T-cell (primary cell): ENCODE measurements at places on chromosomes 3 and 15.

- DNase-seq: no peak
These were observed 300.2 kb upstream of the SLCO3A1 start for GRCh38 chr15:91553196-91553854.

DNA sequence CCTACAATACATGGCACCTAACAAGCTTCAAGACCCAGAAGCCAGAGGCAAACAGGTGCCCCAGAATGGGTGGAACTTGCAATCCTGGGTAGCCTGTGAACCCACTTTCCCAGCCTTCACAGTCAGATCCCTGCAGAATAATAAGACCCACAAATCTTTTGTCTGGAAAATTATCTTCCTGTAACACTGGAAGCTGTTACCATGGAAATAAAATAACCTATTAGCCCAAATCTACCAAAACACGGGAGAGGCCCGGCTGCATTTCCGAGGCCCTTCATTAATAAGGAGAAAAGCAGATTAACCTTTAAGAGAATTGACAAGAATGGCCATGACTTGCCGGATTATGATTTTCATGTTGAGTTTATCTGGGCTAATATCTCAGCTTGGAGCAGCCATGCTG is 256.1 kb upstream of the PROK2 start:
- DNase-seq: no peak

DNA sequence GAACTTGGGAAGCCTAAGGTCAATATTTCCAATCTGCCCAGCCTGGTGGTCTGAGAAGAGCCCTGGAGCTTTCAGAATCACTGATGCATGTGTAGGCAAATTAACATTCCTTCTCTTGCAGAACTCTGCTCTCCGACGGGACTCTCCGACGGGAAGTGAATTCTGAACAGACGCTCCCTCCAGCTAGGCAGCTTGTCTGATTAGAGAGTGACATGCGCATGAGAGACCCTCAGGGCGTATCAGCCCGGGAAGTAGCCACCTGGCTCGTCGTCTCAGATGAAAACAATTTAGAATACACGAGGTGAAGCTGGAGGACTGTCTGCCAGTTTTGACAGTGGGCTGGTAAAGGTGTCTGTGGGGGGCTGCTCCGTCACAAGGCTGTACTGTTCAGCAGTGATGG is 103.1 kb downstream of the DGKG start:
- no peak for DNase-seq

DNA sequence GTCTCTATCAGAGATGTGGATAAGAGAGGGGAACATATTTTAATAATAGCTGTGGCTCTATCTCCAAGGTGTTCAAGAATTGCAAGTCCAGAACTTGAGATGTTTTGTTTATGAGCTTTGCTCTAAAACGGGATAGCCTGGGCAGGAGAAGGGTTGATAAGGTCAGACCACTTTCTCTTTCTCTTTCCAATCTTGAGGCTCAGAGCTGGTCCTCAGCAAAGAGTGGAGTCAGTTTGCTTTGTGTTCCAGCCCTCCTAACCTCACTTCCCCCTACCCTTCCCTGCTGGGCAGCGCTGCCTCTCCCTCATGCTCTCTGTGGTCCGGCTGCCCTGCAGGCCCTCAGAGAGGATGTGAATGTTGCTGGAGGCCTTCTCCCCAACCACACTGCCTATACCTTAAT is 13.8 kb downstream of the KLHL6 start:
- no peak for DNase-seq
